Type B pancreatic cell (in vitro differentiated cells): ENCODE measurements at places on chromosomes 5 and 9.
A peak's percentile ranks its signal among the peaks of the same experiment; 100 is the strongest.

- no peaks in the 10 kb centered on the region for H3K27me3 ChIP-seq
- H3K4me3 ChIP-seq, result no peak overlapping the region
- H3K4me1 ChIP-seq, result peaks cover 22% of the 10 kb centered on the region
- no peaks in the 10 kb centered on the region for H3K36me3 ChIP-seq
Observed at GRCh38 chr5:67360047-67360446, 163.4 kb upstream of the CD180 start.

GRCh38 chr5:100900796-100901781 is 2.0 kb downstream of the ST8SIA4 start:
- H3K36me3 ChIP-seq, result peaks cover 4% of the 10 kb centered on the region
- peak overlapping the region; percentile 81 for H3K27ac ChIP-seq
- H3K27me3 ChIP-seq, result peaks cover 50% of the 10 kb centered on the region
- peak overlapping the region; percentile 91 for H3K4me3 ChIP-seq

- H3K27me3 ChIP-seq, result no peaks in the 10 kb centered on the region
- no peak overlapping the region for H3K27ac ChIP-seq
- H3K4me3 ChIP-seq, result no peak overlapping the region
Observed at GRCh38 chr5:127746756-127747155, 43.6 kb downstream of the CCDC192 start.

DNA sequence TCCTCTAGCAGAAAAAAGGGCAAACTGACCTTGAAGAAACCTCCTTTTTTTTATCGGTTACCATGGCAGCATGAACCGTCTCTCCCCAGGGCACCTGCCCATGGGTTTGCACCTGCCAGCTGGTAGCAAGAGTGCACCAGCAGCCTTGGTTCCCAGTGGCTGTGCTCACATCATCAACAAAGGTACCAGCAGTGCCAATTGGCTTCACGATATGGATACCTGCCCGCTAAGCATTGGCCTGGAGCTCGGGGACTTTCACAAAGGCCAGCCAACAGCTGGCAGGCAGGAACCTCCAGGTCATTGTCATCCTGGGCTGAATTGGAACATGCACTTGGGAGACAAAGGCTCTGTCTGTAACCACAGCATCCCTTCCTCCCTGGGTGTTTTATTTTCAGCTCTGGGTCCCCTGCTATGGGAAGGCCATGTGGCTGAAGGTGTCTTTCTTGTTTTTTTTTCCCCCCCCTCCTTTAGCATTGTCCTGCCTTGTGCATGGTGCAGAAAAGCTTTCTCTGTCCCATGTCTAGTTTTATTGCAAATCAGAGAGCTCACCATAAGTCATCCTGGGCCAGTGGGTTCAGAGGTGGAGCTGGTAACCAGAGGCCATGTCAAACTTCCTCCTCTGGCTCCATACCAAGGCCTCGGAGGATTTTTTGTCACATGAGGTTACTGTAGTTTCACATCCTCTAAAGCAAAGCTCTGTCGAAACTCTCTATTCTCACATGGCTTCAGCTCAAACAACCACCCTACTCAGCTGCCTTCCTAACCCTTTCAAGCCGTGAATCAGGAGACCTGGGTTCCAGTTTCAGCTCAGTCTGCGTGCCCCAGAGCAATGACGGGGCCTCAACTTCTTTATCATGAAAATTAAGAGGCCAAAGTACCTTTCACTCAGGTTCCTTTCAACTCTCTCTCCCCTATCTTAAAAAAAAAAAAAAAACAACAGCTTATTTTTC is 145.5 kb upstream of the MAP3K1 start:
- H3K4me3 ChIP-seq, result peak overlapping the region; percentile 75
- peaks cover 9% of the 10 kb centered on the region for H3K4me1 ChIP-seq

- no peak overlapping the region for H3K27ac ChIP-seq
- no peaks in the 10 kb centered on the region for H3K36me3 ChIP-seq
- H3K4me1 ChIP-seq, result peaks cover 15% of the 10 kb centered on the region
- no peak for DNase-seq
- H3K4me3 ChIP-seq, result peak overlapping the region; percentile 93
Observed at GRCh38 chr5:52789851-52790250, 2.1 kb downstream of the ITGA1 start.
